Stimulated activated CD8-positive, alpha-beta memory T cell treated with anti-CD3 and anti-CD28 coated beads, Interleukin-12 subunit alpha, Interleukin-12 subunit beta, amount 100 ng/mL, for 4 hours (primary cell): ENCODE measurements at places on chromosomes 13 and 19.

- DNase-seq = no peak
Measured at GRCh38 chr19:4302243-4302640, at the start of gene TMIGD2. TSS of gene TMIGD2 (minus strand) at chr19:4302389. CDS start at chr19:4302385, 4 bp downstream.

DNA sequence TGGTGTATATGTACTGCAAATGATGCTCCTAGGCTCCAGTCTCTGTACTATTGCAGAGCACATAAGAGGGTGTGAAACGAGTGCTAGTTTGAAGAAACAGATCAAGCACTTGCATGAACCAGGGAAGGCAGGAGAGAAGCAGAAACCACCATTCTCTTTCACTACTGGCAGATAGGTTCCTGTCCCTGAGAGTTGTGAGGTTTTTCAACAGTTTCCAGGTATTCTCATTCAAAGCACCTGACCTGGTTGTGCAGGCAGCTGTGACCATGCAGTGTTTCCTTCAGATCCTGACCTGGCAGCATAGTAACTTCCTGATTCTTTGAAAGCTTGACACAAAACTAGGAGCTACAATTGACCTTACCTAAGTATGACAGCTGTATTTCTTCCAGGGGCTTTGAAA, 164.9 kb downstream of the UFM1 start:
- DNase-seq = no peak

DNA sequence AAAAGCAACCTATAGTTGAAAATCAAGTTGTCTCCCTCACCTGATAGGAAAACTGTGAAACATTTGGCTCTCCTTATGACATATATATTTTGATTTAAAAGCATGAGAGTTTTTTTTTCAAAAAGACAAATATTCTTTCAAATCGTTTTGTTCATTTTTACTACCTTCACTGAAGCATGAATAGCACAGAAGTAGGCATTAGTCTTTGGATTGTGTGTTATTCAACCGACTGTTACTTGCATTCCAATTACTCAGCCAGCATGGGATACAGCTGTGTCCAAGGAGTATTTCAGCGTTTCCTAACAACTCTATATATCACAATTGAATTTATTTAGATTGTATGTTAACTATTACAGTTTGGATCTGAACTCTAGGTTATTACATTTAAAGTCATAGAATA, 135.2 kb downstream of the PCDH9 start:
- no peak for DNase-seq

DNA sequence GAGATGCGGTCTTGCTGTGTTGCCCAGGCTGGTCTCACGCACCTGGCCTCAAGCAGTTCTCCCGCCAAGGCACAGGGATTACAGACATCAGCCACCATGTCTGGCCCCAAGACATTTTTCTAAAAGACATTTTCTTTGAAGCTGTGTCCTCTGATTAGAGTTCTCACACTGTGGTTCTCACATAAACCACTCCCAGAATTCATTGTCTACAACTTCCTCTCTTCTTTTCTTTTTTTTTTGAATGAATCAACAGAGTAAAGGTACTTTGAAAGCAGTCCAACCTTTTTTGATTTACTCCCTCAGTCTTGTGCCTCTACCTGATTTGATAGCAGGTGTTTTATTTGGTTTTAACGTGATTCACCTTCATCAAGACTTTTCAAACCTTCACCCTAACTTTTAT, 14.3 kb upstream of the SHD start:
- DNase-seq = no peak

GRCh38 chr13:108005231-108005630, 210.1 kb downstream of the LIG4 start:
- no peak for DNase-seq
